ENCODE measurements at places on chromosomes 6 and 20.

DNA sequence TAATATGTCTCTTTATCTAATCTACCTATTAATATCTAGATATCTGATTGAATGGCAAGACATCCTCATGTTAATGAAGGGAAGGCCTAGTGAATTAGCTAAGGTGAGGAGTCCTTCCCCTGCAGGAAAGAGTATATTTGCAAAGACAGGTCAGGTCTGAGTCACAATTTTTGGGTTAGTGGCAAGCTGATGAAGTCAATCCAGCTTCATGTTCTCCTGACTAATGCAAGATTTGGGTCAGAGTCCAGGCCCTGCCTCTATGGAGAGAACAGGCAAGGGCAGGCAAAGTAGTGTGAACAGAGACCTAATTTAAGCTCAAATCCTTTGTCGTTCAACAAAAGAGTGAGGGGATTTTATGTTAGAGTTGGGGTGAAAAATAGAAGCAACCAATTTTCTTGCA lies 496.7 kb downstream of the BMP2 start:
- DNase-seq: no peak

- DNase-seq: no peak
Observed at GRCh38 chr20:33684533-33685327, 1.5 kb downstream of the E2F1 start.

GRCh38 chr6:122778302-122778701 lies 1.2 kb upstream of the FABP7 start:
- DNase-seq: no peak

- no peak for DNase-seq
Observed at GRCh38 chr6:39602601-39603519, 122.3 kb downstream of the KIF6 start.

DNA sequence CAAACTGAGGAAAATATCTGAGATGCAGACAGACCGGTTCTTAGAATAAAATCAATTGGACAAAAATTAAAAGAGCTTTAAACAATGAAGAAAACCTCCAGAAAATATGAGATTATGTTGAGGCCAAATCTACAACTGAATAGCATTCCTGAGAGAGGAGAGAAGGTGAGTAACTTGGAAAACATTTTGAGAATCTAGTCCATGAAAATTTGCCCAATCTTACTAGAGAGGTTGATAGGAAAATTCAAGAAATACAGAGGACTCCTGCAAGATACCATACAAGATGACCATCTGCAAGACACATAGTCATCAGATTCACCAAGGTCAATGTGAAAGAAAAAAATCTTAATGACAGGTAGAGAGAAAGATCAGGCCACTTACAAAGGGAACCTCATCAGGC lies 437.7 kb upstream of the ADGRB3 start:
- no peak for DNase-seq

DNA sequence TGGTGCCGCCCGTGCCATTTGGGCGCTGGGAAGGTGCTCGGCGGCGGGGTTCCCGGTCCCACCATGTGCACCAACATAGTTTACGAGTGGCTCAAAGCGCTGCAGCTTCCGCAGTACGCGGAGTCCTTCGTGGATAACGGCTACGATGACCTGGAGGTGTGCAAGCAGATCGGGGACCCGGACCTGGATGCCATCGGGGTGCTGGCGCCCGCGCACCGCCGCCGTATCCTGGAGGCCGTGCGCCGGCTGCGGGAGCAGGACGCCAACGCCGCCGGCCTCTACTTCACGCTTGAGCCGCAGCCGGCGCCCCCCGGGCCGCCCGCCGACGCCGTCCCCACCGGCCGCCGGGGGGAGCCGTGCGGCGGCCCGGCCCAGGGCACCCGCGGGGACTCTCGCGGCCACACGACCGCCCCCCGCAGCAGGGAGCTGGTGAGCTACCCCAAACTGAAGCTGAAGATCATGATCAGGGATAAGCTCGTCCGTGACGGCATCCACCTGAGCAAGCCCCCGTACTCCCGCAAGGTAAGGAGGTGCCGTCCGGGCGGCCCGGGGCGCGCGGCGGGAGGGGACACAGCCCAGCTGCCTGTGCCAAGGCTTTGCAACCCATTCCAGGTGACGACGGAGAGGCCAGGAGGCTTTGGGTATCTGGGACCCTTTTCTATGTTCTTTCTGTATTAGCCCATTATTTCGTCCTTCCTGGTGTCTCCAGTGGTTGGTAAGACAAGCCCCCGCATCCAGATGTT lies 547 bp downstream of the SAMD5 start:
- no peak for DNase-seq

DNA sequence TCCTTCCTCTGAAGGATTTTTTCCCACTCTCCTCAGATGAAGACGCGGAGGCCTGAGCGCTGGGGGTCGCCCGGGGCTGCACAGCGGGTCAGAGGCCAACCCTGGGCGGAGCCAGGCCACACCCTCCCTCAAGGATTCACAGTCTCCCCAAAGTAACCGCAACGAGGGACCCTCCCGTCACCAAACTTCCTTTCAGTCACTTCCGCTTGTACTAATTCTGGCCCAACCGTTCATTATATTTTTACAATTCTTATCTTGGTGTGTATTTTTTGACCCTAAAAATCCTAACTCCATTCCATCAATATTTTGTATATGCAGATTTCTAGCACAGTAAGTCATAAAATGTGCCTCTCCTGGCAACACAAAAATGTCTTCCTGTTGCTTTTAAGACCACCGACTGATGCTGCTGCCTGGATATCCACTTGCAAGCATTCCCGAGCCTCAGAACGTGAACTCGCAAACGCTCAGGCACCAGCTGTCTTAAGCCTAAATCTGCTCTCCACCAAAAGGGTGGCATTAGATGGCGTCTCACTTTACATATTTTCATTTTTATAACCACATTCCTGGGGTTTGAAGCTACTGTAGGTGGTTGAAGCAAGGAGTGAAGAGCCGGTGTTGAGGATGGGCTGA lies 128.0 kb downstream of the DLL1 start:
- no peak for DNase-seq

GRCh38 chr6:159089909-159090308 lies 45.1 kb upstream of the TAGAP start:
- no peak for DNase-seq

- peak; percentile 24 for DNase-seq
Observed at GRCh38 chr20:62710886-62711702, 2.5 kb downstream of the NTSR1 start.

- DNase-seq: no peak
Observed at GRCh38 chr6:111572216-111572706, 33.4 kb downstream of the TRAF3IP2 start.

- no peak for DNase-seq
Observed at GRCh38 chr20:62958388-62959100, 6.0 kb downstream of the SLC17A9 start.

GRCh38 chr6:52582996-52583395 lies 6.1 kb upstream of the TRAM2 start:
- DNase-seq: no peak

DNA sequence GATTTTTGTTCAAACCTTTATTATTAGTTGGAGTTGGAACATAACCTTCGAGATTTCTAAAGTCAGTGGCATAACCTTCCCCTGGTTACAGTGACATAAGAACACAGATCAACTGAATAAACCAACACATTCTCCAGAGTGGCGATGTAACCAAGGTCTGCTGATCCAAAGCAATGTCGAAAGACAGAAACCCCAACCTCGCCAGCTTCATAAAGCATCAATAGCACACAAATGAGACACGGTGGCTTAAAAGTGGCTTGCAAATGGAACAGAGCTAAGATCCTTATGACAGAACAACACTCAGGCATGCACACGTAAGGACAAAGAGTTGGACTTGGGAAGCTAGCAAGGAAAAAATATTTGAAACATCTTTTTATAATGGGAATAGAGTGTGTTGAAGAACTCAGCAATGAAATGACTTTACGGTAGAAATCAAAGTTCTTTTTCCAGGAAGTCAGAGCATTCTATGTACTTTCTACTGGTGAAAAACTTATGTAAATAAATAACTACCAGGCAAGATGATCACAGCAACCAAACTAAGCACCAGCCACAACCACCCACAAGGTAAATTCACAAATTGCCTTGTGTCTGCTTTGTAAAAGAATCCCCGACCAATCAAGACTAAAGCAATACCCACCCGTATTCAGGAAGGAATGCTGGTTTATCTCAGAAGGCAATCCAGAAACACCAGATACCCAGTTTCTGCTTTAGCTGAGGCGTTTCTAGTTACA lies 61.0 kb upstream of the NHSL1 start:
- no peak for DNase-seq

- no peak for DNase-seq
Observed at GRCh38 chr6:73722318-73723060, 26.5 kb downstream of the CD109 start.

DNA sequence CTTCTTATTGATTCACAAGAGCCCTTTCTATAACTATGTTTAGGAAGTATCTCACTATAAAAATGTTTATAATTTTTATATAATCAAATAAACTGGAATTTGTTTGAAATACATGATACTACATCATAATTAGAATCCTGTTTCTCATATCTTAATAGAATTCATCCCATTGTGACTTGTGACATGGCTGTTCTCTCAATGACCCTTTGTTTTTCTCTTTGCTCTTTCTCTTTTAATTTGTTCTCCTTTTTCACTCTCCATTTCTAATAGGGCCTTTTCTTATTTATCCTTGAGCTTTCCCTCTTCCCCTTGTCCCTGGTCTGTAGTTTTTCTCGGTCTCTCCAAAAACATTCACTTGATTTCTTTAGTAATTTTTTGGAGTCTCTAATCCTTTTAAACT lies 111.3 kb downstream of the ADGRB3 start:
- no peak for DNase-seq

DNA sequence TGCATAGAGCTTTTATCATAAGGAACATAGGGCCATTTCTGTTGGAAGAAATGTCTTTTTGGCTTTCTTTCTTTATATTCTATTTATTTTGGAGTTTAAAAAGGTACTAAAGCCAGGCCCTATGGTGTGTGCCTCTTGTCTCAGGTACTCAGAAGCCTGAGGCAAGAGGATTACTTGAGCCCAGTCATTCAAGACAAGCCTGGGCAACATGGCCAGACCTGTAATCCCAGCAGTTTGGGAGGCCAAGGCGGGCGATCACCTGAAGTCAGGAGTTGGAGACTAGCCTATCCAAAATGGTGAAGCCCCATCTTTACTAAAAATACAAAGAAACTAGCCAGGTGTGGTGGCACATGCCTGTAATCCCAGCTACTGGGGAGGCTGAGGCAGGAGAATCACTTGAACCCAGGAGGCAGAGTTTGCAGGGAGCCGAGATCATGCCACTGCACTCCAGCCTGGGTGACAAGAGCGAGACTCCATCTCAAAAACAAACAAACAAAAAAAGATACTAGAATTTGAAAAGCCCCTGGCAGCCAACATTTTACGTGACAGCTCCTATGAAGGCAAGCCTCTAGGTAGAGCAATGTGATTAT lies 80.0 kb downstream of the CBFA2T2 start:
- DNase-seq: no peak

- no peak for DNase-seq
Observed at GRCh38 chr6:157224178-157224950, 99.0 kb downstream of the TMEM242 start.

All from stimulated activated CD4-positive, alpha-beta T cell treated with anti-CD3 and anti-CD28 coated beads, Interleukin-15, amount 100 ng/mL, for 48 hours (primary cell).